ENCODE measurements at places on chromosomes 3 and 15.
A peak's percentile ranks its signal among the peaks of the same experiment; 100 is the strongest.

GRCh38 chr3:185502987-185503386, 4.2 kb upstream of the TMEM41A start:
- DNase-seq: no peak

DNA sequence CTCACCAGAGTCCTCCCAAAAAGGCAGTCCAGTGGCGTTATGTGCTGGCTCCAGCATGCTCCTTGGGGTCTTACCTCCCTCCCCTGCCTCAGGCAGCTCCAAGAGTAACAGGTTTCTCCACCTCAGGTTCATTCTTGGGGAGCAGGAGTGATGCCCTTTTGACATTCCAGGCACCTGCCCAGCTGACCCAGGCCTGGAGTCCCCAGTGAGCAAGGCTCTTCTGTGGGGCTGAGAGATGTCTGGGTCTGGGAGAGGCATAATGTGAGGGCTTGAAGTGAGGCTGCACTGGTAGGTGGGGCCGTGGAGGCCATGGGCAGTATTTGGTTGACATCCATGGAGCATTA, 15.3 kb downstream of the PXYLP1 start:
- no peak for DNase-seq

DNA sequence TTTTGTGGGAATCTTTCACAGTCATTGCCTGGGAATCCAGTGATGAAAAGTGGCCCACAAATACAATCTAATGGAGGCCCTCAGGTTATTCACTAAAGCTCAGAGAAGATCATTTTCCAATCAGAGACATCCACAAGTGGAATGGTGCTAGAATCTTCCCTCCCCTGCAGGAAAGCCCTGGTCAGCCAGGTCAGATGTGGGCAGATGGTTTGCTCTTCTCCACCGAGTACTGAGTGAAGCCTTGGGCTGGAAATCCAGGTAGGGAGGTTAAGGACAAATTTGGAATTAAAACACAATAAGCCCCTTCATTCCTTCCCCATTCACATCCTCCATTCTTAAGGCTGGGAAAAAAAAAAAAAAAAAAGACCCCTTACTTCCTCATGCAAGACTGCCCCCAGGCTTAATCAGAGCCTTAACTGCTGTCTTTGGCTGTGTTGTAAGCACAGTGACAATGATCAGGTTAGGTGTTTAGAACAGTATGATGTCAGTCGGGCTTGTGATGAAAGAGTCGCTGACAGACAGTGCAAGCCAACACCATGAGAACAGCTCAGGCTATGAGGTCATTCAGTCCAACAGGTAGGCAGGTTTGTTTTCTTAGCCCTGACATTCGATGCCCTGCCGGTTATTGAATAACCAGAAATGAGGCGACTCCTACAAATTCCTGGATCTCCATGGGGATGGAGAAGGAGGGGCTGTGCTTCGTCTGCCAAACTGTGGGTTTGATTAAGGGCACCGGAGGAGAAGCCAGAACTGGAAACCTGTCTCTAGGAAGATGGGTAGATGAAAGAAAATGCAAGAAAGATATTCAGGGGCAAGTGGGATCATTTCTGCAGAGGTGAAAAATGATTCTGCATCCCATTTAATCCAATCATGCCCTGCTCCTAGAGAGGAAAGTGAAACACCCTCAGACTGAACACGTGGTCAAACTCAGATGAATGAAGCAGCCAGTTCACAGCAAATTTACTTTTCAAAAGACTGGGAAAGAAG, 23.5 kb upstream of the HES1 start:
- DNase-seq: no peak

- peak; percentile 51 for DNase-seq
Observed at GRCh38 chr3:52532517-52532837, 1.2 kb downstream of the NT5DC2 start.

GRCh38 chr3:94961423-94962100, 898.7 kb downstream of the NSUN3 start:
- no peak for DNase-seq

DNA sequence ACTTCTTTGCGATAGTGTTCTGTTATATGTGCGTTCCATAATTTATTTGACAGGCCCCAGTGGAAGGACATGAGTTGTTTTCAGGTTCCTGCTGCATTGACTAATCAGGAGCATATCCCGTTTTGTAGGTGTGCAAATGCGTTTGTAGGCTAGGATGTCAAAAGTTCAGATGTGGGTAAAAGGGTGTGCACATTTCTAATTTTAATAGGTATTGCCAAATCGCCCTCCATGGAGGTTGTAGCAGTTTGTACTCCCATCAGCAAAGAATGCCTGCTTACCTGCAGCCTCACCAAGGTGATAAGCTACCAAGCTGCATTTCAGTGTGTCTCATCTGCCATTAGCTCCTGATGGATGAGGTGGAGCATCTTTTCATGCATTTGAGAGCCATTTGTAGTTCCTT, 36.3 kb downstream of the KLF13 start:
- DNase-seq: no peak

DNA sequence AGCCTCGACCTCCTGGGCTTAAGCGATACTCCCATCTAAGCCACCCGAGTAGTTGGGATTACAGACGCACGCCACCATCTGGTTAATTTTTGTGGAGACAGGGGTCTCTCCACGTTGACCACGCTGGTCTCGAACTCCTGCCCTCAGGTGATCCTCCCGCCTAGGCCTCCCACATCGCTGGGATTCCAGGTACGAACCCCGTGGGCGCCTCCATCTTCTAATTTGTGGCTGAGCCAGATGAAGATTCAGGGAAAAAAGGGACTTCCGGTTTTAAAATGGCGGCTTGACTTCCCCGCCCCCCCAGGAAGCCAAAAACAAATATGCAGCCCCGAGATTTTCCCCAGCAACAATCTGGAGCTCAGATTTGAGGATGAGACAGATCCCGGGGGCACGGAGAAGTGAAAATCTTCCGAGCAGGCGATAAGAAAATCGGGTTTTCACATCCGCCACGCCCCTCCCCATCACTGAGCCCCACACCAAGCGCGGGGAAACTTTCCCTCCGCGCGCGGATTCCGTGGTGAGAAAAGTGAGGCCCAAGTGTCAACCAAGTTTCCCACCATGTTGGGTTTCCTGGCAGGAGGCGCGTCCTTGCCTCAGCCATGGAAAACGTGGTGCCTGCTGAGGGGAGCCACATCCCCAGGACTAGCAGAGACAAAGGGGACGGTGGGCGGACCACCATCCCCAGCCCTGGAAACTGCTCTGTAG, 15.4 kb downstream of the CHST14 start:
- no peak for DNase-seq

DNA sequence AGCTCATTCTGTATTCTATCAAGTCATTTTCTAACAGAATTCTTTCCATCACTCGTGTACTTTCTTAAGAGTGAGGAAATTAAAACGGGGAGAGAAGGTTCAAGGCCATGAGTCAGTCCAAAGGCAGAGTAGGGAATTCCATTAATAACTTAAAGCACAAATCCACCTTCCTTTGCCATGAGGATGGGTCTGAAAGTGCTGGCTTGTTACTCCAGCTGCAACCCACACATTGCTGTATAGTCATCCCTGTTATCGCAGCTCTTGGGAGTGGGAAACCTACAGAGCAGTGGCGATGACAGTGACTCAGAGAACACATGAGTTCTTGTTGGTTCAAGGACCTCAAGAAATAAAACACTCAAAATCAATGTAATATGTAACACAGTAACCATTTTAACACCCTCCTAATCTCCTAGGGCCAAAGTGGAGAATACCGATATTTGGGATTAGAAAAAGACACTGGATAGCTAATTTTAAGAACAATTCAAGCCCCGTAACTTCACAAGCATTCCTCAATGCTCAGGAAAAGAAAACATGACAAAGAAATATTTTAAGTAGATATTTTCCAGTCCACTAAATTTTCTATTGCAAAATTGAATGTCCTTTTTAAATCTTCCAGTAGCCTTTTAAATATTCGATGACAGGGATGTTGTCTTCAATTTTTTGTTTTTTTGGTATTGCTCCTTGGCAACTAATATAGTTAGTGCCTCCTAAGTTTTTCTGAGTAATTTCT, 179.9 kb upstream of the THBS1 start:
- no peak for DNase-seq

DNA sequence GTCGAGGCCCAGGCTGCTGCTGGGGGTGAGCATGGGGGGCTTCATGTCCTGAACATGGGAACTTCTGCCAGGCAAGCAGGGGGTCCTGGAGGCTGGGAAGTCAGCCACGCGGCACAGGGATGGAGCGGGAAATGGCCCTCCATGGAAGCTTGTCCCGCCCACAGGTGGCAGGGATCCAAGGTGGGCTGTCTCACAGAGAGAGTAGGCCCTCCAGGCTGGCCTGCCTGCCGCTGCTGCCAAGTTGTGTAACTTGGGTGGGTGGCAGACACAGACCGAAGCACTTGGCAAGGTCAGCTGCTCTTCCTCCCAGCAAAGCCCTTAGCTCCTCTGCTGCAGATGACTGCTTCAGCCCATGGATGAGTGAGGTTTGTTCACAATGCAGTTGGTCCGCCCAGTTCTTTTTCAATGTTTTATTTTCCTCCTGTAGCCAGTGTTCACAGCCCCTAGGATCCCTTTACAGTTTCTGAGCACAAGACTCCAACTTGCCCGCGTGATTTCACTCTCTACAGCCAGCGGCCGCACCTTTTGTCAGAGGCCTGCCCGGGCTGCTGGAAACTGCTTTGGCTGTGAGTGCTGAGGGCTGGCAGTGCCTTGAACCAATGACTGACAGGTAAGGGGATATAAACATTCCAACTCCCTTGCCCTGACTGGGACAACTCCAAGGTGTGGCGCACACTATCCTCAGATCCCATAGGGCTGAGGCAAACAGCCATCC, 26.7 kb downstream of the HCN4 start:
- no peak for DNase-seq

DNA sequence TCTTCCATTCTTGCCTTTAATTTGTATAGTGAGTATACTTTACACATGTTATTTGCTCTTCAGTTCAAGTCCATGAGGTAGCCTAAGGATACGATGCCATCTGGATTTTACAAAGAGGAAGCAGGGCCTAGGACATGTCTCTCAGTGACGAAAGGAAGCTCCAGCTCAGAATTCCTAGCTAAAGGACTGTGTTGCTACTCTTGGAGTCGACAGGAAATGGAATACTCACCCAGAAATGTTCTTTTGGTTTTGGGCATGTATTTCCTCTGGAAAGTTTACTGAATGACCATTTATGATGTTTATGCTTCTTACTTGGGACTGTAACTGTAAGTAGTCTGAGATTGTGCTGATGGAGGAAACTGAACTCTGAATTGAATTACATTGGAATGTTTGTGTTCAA, 12.5 kb downstream of the OXNAD1 start:
- no peak for DNase-seq

GRCh38 chr3:41044523-41044922, 154.8 kb upstream of the CTNNB1 start:
- DNase-seq: no peak

DNA sequence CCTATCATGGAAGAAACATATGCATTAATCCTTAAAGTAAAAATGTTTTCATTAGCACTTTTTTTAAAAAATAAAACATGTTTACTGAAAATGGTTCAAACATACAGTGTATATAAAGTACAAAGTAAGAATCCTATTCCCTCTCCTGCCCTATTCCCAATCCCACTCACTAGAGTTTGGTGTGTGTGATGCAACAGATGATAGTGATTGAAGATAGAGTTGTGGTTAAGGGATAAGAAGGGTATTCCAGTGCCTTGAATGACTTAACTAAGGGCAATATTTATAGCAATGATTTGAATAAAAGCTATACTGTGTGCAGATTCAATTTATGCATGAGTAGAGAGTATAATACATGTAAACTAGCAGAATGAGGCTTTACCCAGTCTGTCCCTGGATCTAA, 18.1 kb downstream of the ZNF280D start:
- no peak for DNase-seq

- no peak for DNase-seq
Observed at GRCh38 chr3:155326244-155326643, 32.8 kb upstream of the STRIT1 start.

DNA sequence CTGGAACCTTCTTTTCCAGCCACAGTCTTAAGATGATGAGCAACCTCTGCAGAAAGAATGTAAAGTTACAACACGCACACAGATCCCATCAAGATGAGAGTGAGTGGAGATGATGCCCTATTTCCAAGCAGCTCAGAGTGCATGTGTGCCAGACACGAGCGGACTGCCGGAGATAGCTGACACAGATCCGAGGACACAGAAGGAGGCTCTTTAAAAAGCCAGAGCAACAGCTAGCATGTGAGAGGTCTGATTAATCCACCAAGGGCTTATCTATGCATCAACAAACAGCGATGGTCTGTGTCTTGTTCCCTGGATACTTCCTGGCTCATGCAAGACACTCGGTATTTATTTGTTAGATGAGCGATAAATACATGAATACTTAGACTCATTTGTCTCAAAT, 128.6 kb upstream of the DLG1 start:
- DNase-seq: no peak

DNA sequence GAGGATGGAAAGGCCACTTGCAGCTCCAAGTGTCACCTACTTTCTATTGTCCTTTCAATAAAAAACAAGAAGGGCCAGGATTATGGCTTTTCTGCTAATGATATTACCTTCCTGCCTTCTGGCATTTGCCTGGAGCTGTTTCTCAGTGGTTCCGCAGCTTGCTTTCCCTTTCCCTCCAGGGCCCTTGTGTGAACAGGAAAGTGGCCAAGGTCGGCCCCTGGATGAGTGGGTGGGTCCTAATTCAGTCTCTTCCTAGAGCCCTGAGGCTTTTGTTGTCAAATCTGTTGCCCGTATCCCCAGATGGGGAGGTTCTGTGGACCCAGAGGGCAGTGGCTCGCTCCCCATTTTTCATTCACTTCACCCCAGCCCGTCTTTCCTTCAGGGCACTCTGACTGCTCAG, 64.2 kb upstream of the UMPS start:
- no peak for DNase-seq

DNA sequence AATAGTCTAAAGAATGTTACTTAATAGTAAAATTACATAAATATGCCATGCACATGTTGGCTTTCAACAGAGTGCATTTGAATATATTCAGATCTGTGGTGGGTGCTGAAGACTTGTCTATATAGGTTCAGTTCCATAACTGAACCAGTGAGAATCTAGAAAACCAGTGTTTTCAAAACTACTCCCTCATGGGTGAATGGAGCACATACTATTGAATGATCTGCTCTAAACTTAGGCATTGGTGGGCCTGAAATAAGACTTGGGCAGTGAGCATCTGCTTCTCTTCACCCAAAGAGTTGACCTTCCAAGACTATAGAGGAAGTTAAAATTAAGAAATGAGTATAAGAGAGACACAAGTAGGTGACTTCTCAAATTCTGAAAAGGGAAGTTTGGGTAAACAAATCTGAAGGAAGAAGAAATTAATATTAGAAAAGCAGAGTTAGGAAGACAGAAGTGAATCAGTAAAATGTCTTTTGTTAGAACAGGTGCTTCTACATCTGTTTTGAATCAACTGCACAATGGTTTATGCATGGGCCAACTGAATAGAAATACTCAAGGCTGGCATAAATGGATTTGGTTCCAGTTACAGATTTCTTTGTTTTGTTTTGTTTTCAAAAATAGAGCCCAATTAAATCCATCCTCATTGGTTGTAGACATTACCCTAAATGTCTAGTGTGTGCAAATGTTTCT, 19.3 kb downstream of the ALCAM start:
- DNase-seq: no peak

- peak; percentile 63 for DNase-seq
Observed at GRCh38 chr3:152402695-152403451, 134.1 kb downstream of the MBNL1 start.

GRCh38 chr3:142958707-142959106, 4.8 kb downstream of the PAQR9 start:
- no peak for DNase-seq
